ENCODE measurements at places on chromosomes 3 and 15. TPM values are rescaled to one million over a fixed set of nuclear protein-coding genes. Genes with fewer than 3 reads are reported as not detected.
A peak's percentile ranks its signal among the peaks of the same experiment; 100 is the strongest.

DNA sequence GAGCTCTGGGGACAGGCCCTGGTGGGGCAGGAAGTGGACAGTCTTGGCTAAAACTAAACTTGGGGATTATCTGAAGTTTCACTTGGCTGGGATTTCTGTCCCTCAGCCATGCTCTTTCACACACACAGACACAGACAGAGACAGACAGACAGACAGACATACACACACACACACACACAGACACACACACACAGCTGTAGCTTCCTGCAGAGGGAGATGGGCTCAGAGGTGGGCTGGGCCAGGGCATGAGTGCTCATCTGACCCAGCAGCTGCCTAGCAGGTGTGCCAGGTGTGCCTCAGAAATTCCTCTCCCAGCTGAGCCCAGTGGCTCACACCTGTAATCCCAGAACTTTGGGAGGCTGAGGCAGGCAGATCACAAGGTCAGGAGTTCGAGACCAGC lies 3.3 kb downstream of the RHOV start:
- no peaks in the 10 kb centered on the region for H3K36me3 ChIP-seq
- no peaks in the 10 kb centered on the region for H3K27me3 ChIP-seq
- H3K4me1 ChIP-seq, result peaks cover 22% of the 10 kb centered on the region
- H3K4me3 ChIP-seq, result no peak overlapping the region

DNA sequence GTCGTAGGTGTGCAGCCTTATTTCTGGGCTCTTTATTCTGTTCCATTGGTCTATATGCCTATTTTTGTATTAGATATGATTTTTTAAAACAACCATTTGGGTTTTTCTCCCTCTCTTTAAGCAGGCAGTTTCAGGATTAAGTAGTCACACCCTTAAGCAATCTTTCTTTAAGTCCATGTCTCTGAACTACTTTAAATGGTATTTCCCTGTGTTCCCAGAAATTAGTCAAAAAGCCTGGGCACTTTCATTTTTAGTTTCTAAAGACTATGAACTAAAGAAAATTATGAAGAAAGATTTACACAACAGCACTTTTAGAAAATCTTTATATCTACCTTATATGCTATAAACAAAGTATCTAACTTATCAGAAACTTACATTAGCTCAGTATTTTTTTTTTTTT lies 110.3 kb downstream of the FAIM start:
- H3K4me1 ChIP-seq, result peaks cover 28% of the 10 kb centered on the region
- DNase-seq, result no peak
- H3K36me3 ChIP-seq, result peaks cover 7% of the 10 kb centered on the region
- no peaks in the 10 kb centered on the region for H3K27me3 ChIP-seq
- no peak overlapping the region for H3K27ac ChIP-seq

- no peaks in the 10 kb centered on the region for H3K4me1 ChIP-seq
- H3K27ac ChIP-seq, result no peak overlapping the region
- no peaks in the 10 kb centered on the region for H3K36me3 ChIP-seq
- DNase-seq, result no peak
- no peak overlapping the region for H3K4me3 ChIP-seq
- no peaks in the 10 kb centered on the region for H3K27me3 ChIP-seq
These were observed 9.6 kb downstream of the DNAJB8 start for GRCh38 chr3:128456776-128457715.

GRCh38 chr3:127786353-127787070 lies 35.8 kb downstream of the MGLL start:
- H3K27ac ChIP-seq, result peak overlapping the region; percentile 80
- DNase-seq, result no peak
- H3K4me3 ChIP-seq, result no peak overlapping the region

DNA sequence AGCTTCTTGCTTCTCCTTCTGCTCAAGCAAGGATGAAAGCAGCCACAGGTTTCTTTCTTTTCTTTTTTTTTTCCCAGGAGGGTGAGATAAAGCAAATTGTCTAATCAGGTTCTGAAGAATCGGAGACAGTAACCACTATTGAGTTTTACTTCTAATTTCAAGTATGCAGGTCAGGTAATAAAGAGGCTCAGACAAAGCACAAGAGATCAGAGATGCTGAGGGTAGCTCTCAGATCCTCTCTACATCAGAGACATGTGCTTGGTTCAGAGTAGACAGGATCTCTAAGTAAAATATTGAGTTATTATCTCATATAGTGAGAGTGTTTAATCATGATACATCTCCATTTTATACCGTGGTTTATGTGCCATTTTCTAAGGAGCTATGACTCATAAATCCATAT lies 168.5 kb downstream of the NFKBIZ start:
- no peak for DNase-seq
- no peaks in the 10 kb centered on the region for H3K4me1 ChIP-seq
- H3K27ac ChIP-seq, result no peak overlapping the region
- no peaks in the 10 kb centered on the region for H3K27me3 ChIP-seq
- no peak overlapping the region for H3K4me3 ChIP-seq

GRCh38 chr3:50474717-50475116 lies 28.7 kb downstream of the CACNA2D2 start:
- no peak overlapping the region for H3K4me3 ChIP-seq
- H3K36me3 ChIP-seq, result no peaks in the 10 kb centered on the region
- no peak for DNase-seq
- no peaks in the 10 kb centered on the region for H3K27me3 ChIP-seq
- no peak overlapping the region for H3K27ac ChIP-seq

DNA sequence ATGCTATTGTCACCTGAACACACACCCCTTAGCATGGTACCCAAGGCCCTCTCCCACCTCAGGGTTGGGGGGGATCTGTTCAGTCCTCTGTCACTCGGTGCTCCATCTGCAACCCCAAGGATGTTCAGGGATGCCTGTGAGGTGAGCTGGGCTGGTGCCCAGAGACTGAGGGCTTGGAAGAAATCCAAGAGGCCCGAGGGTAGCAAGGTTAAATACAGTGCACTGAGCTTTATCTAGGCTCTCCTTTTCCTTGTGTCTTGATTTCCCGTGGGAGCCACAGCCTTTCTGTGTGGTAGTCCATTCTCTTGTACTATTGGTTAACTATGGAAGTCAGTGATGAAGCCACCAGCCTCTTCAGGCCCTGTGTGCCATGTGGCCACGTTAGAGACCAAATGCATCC lies 18.7 kb upstream of the WNT5A start:
- H3K27ac ChIP-seq, result peak overlapping the region; percentile 82
- H3K36me3 ChIP-seq, result peaks cover 4% of the 10 kb centered on the region
- peaks cover 58% of the 10 kb centered on the region for H3K4me1 ChIP-seq

DNA sequence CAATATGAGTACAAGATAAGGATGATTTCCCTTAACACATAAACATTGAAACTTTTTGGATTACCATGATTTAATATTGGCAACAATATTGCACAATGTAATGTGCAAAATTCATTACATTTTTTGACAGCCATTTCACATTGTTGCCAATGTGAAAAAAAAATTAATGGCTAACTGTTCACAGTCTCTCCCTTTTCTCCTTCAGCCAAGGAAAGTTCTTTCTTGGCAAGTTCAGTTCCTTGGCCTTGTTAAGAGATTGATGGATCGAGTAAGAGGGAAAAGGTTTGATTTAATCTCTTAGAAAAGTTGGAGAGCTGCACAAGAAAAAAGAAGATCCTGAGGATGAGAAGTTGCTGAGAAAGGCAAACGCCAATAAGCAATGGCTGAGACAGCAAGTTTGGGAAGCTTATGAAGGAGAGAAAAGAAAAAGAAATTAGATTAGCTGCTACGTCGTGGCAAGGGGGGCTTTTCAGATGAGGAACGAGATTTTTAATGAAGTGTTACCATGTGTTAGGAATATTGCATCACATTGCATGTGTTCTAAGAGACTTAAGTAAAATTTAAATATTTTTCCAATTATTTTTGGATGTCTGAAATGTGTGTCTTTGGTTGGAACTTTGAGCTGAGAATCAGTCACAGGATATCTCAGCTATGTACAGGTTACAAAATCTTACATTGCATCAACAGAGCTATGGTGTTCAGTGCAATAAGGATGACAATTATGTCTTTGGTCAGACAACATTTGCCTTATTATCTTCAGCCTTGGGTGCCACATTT lies 61.4 kb upstream of the ZNF280D start:
- no peak overlapping the region for H3K4me3 ChIP-seq
- H3K4me1 ChIP-seq, result no peaks in the 10 kb centered on the region
- DNase-seq, result no peak

- H3K4me1 ChIP-seq, result no peaks in the 10 kb centered on the region
- H3K27ac ChIP-seq, result no peak overlapping the region
- no peak for DNase-seq
- H3K36me3 ChIP-seq, result no peaks in the 10 kb centered on the region
These were observed 106.8 kb upstream of the IL12A start for GRCh38 chr3:159881828-159882309.

GRCh38 chr3:152040319-152040718 lies 166.9 kb downstream of the SUCNR1 start:
- no peak overlapping the region for H3K4me3 ChIP-seq
- DNase-seq, result no peak
- no peaks in the 10 kb centered on the region for H3K4me1 ChIP-seq
- H3K27ac ChIP-seq, result no peak overlapping the region

DNA sequence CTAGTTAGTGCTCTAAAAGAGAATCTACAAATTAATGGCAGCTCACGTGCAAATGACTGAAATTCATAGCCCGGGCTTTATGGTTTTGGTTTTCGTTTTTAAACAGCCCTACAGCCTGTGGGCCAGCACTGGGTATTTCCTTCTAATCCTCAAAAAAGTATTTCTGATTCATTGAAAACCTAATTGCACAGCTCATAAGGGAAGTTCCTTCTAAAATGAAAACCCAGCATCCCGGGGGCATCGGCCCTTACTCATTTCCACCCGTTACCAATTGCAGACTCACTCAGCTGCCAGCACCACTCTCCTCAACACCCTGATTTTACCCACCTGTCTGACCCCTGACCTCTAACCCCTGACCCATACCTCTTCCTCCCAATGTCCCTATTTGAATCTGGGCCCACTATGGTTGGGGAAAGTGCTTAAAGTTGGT lies 59.5 kb upstream of the ZNF148 start:
- H3K27me3 ChIP-seq, result no peaks in the 10 kb centered on the region
- H3K36me3 ChIP-seq, result no peaks in the 10 kb centered on the region
- peaks cover 42% of the 10 kb centered on the region for H3K4me1 ChIP-seq
- H3K4me3 ChIP-seq, result no peak overlapping the region

GRCh38 chr3:5366746-5367145 lies 179.2 kb downstream of the EDEM1 start:
- no peaks in the 10 kb centered on the region for H3K36me3 ChIP-seq
- no peak overlapping the region for H3K27ac ChIP-seq
- DNase-seq, result no peak
- H3K4me1 ChIP-seq, result no peaks in the 10 kb centered on the region
- no peak overlapping the region for H3K4me3 ChIP-seq
- H3K27me3 ChIP-seq, result peaks cover 4% of the 10 kb centered on the region

DNA sequence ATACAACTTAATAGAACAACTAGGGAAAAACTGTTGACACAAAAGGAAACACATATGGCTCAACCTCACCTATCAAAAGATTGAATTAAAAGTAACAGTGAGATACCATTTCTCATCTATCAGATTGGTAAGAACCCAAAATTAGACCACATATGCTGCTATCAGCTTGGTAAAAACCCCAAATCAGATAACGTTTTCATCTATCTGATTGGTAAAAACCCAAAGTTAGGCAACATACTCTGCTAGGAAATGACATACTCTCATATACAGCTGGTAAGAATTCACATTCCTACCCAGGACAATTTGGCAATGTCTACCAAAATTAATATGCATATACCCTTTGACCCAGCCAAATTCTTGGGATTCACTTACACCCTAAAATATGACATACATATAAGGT lies 26.3 kb downstream of the NRG4 start:
- no peaks in the 10 kb centered on the region for H3K27me3 ChIP-seq
- no peaks in the 10 kb centered on the region for H3K4me1 ChIP-seq
- DNase-seq, result no peak
- H3K4me3 ChIP-seq, result no peak overlapping the region
- H3K27ac ChIP-seq, result no peak overlapping the region

- H3K27me3 ChIP-seq, result no peaks in the 10 kb centered on the region
- H3K27ac ChIP-seq, result peak within 1 kb of the TSS; percentile 99
- DNase-seq, result peak; percentile 93
- H3K36me3 ChIP-seq, result peaks cover 4% of the 10 kb centered on the region
These were observed at the start of gene GCSAM for GRCh38 chr3:112132975-112133448. GCSAM (minus strand) TSS chr3:112133248; CDS start chr3:112133120, 128 bp downstream.

DNA sequence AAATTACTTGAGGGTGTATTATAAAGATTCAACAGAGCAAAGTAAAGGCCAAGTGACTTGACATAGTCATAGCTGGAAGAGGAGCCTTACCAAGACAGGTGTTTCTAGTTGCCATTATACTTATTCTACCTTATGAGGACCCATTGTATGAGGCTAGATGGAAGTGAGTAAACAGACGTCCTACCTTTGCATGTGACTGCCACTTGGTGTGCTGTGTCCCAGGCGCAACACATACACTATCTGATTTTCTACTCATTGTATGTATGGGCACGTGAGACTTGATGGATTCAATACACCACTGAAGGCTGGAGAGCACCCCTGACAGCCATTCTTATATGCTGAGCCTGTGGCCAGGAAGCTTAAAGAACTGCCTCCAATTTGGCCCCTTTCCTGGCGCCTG lies 40.5 kb downstream of the BOC start:
- peaks cover 11% of the 10 kb centered on the region for H3K4me1 ChIP-seq
- no peaks in the 10 kb centered on the region for H3K27me3 ChIP-seq
- no peak overlapping the region for H3K27ac ChIP-seq
- H3K4me3 ChIP-seq, result no peak overlapping the region
- DNase-seq, result no peak
- H3K36me3 ChIP-seq, result no peaks in the 10 kb centered on the region

GRCh38 chr3:107604057-107604822 lies 81.5 kb downstream of the BBX start:
- peaks cover 16% of the 10 kb centered on the region for H3K36me3 ChIP-seq
- H3K27ac ChIP-seq, result no peak overlapping the region
- H3K4me3 ChIP-seq, result no peak overlapping the region
- no peak for DNase-seq
- no peaks in the 10 kb centered on the region for H3K27me3 ChIP-seq

GRCh38 chr15:66004618-66005262 lies 135.4 kb downstream of the RAB11A start:
- H3K4me1 ChIP-seq, result no peaks in the 10 kb centered on the region
- H3K4me3 ChIP-seq, result no peak overlapping the region
- no peaks in the 10 kb centered on the region for H3K36me3 ChIP-seq
- H3K27me3 ChIP-seq, result no peaks in the 10 kb centered on the region
- H3K27ac ChIP-seq, result no peak overlapping the region
- DNase-seq, result peak; percentile 71

The USP13 gene
- total RNA-seq, result 22.1 TPM

The LMAN1L gene
- total RNA-seq, result 4.3 TPM

The GPR149 gene
- not detected for total RNA-seq

The PTH1R gene
- not detected for total RNA-seq

The CHDH gene
- total RNA-seq, result not detected

The SLC6A1 gene
- not detected for total RNA-seq

All from Karpas-422 (cell line).